NCI-H510A treated with DMSO at 0.1 percent for 48 hours (cell line): ENCODE measurements at places on chromosomes 3 and 15.

DNA sequence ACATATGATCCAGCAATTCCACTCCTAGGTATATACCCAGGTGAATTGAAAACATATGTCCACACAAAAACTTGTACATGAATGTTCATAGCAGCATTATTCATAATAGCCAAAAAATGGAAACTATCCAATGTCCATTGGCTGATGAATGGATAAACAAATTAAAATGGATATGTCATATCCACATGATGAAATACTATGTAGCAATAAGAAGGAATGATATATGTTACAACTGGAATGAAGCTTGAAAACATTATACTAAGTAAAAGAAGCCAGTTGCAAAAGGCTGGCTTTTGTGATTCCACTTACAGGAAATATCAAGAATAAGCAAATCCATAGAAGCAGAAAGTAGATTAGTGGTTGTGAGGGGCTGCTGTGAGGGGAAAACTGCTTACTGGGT, 33.7 kb downstream of the BNC1 start:
- no peak for DNase-seq

DNA sequence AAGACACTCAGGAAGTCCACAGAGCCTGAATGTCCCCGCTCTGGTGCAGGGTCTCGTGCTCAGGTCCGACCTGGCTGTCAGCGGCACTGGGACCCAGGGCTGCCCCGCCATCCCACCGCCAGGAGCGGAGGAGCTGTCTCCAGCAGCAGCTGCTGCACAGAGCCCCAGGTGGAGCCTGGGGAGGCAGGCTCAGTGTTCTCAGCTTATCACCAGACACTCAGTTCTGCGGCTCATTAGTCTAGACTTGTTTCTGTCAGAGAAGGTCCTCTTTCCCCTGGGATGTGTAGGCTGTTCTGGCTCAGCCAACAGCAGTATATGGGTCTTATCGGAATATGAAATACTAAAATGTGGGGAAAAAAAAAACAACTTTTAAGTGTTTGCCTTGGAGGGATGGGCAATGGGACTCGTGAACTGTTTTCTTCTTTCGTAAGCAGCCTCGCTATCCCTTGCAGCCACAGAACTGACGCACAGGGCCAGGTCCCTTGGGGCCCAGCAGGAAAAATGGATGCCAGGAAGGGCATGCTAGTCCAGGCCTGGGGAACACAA, 75.9 kb downstream of the KLF13 start:
- DNase-seq = no peak

DNA sequence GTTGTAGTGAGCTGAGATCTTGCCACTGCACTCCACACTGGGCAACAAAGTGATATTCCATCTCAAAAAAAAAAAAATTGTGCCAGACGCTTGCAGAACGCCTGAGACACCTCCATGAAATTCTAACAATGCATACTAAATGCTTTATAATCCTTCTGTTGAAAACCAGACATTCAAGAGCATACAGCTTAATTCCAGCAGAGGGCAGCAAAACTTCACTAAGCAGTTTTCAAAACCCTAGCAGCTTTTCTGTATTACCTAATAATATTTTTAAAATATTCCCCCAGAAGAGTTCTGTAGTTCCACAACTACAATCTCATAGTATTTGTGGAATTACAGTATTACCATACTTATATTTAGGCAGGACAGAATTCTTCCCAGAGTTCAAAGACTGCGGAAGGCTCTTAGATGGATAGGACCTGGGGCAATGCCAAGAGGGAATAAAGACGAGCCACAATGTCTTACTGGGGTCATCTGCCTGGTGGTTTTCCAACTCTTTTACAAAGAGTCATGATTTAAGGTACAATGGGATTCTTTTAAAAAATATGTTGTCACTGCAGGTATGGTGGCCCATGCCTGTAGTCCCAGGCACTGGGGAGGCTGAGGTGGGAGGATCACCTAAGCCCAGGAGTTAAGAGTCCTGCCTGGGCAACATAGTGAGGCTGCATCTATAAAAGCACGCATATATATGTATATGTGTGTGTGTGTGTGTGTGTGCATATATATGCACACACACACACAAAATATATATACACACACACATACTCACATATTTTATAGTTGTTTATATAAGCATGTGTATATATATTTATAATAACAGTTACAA, 19.6 kb upstream of the TASOR start:
- peak; percentile 55 for DNase-seq

DNA sequence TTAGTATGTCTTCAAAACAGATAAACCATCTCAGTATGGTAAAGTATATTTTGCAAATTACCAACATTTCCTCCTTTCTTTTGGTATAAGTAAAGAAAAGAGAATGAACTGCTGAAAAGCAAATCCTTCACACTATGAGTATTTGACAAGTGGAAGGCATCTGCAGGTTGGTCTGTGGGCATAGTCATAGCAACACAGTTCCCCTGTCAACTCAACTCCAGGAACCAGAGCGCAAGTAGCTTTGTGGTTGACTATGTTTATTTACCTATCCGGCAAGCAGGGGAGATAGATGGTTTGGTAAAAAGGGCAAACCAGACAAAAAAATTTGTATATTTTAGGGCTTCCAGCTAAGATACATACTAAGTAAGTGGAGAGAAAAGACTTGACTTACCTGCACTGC, 88.3 kb upstream of the PPIB start:
- DNase-seq = peak; percentile 12

- peak; percentile 38 for DNase-seq
Measured at GRCh38 chr3:142724682-142725356, 985 bp downstream of the TRPC1 start.
